A375 (cell line): ENCODE measurements at places on chromosomes 13 and 19. TPM values are rescaled to one million over a fixed set of nuclear protein-coding genes. Genes with fewer than 3 reads are reported as not detected.

The ZNF525 gene
- total RNA-seq = 5.3 and 8.0 TPM in 2 replicates

The ZNF441 gene
- 6.3 and 7.4 TPM in 2 replicates for total RNA-seq

The ZBTB32 gene
- not detected in 2 replicates for total RNA-seq

The PCDH9 gene
- 2.9 and 4.8 TPM in 2 replicates for total RNA-seq

The ZNF446 gene
- 22.6 and 23.1 TPM in 2 replicates for total RNA-seq

The ZNF544 gene
- total RNA-seq = 59.9 and 84.8 TPM in 2 replicates

The RFPL4AL1 gene
- 0.37 TPM in 1 of 2 replicates, not detected in the other for total RNA-seq

The NLRP12 gene
- total RNA-seq = 0.04 and 0.05 TPM in 2 replicates

The RNF225 gene
- 1.4 and 3.8 TPM in 2 replicates for total RNA-seq

The DAND5 gene
- 0.38 TPM in 1 of 2 replicates, not detected in the other for total RNA-seq

The FUT3 gene
- total RNA-seq = 0.11 TPM in 1 of 2 replicates, not detected in the other

The PRR22 gene
- total RNA-seq = 6.8 and 10.4 TPM in 2 replicates

The NCR1 gene
- total RNA-seq = 0.72 and 0.91 TPM in 2 replicates

The NLRP5 gene
- 0.03 and 0.04 TPM in 2 replicates for total RNA-seq

The SIGLECL1 gene
- total RNA-seq = 0.32 TPM in 1 of 2 replicates, not detected in the other

The IFT88 gene
- 12.9 and 14.1 TPM in 2 replicates for total RNA-seq

The PSG6 gene
- not detected in 2 replicates for total RNA-seq

The CCNA1 gene
- total RNA-seq = 10.6 and 11.1 TPM in 2 replicates

The C13orf46 gene
- 0.82 and 1.4 TPM in 2 replicates for total RNA-seq

The MCEMP1 gene
- total RNA-seq = 0.27 TPM in 1 of 2 replicates, not detected in the other

The APC2 gene
- 0.45 and 1.1 TPM in 2 replicates for total RNA-seq

The ZNF432 gene
- 5.6 and 6.3 TPM in 2 replicates for total RNA-seq

The ZNF560 gene
- total RNA-seq = 1.4 and 3.7 TPM in 2 replicates

The TMEM38A gene
- total RNA-seq = 4.1 and 4.7 TPM in 2 replicates

The CCDC70 gene
- total RNA-seq = not detected in 2 replicates

The CFD gene
- 2.1 and 3.5 TPM in 2 replicates for total RNA-seq

The SHANK1 gene
- 0.77 and 1.4 TPM in 2 replicates for total RNA-seq

The NOVA2 gene
- 0.04 TPM in 1 of 2 replicates, not detected in the other for total RNA-seq

The ARMC6 gene
- total RNA-seq = 78.9 and 86.3 TPM in 2 replicates

The KLHL1 gene
- total RNA-seq = 0.03 TPM in 1 of 2 replicates, not detected in the other

The UNC13A gene
- total RNA-seq = 1.6 and 2.3 TPM in 2 replicates

The POSTN gene
- 0.57 and 1.6 TPM in 2 replicates for total RNA-seq

The ZNF66 gene
- total RNA-seq = 1.4 and 2.4 TPM in 2 replicates

The ZNF700 gene
- total RNA-seq = 7.3 and 11.8 TPM in 2 replicates

The TEX26 gene
- total RNA-seq = not detected in 2 replicates

The MIR17HG gene
- total RNA-seq = 21.0 and 27.4 TPM in 2 replicates

The PRTN3 gene
- not detected in 2 replicates for total RNA-seq

The ATP12A gene
- total RNA-seq = not detected in 2 replicates

The ZFP14 gene
- 2.2 and 3.4 TPM in 2 replicates for total RNA-seq

The ZNF829 gene
- 5.6 and 5.9 TPM in 2 replicates for total RNA-seq

The IRS2 gene
- total RNA-seq = 35.2 and 43.5 TPM in 2 replicates

The PROZ gene
- total RNA-seq = not detected in 2 replicates

The ACP7 gene
- not detected in 2 replicates for total RNA-seq

The SIRT2 gene
- 24.5 and 28.9 TPM in 2 replicates for total RNA-seq

The TLE6 gene
- total RNA-seq = 1.4 and 1.5 TPM in 2 replicates

The PLIN5 gene
- total RNA-seq = 0.15 and 1.4 TPM in 2 replicates

The CCDC169 gene
- 0.74 and 2.1 TPM in 2 replicates for total RNA-seq

The FCER2 gene
- total RNA-seq = 0.34 and 0.41 TPM in 2 replicates

The KIR2DL1 gene
- not detected in 2 replicates for total RNA-seq

The GAS6 gene
- 8.0 and 10.5 TPM in 2 replicates for total RNA-seq

The LHFPL6 gene
- total RNA-seq = 5.2 and 8.0 TPM in 2 replicates

The LCP1 gene
- not detected in 2 replicates for total RNA-seq

The LGALS14 gene
- not detected in 2 replicates for total RNA-seq

The CGB1 gene
- total RNA-seq = not detected in 2 replicates

The DOHH gene
- 28.7 and 36.4 TPM in 2 replicates for total RNA-seq

The RPL28 gene
- total RNA-seq = 710 and 881 TPM in 2 replicates
